ENCODE measurements at places on chromosomes 2 and 18.

DNA sequence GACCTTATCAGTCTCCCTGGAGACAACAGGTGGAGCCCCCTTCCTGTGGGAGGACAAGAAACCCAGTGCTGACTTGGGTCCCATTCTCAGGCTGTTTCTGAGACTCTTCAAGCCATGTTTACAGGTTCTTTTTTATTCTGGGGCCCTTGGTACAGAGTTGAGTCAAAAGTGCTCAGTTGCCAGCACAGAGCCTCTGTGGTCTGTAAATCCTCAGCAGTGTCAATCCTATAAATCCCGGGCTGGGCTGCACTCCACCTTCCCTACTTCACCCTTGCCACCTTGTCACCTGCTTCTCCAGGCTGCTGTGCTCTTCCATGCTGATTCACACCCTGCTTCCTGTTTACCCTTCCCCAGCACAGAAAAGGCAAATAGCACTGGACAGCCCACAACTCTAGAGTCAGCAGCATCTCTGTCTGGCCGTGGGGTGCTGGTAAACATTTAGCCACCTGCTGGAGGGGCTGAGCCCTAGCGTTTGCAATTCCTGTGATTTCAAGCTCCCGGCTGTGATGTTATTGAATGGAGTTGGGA is 74.7 kb downstream of the TNFRSF11A start:
- no peak for DNase-seq

GRCh38 chr2:46554397-46554796 is 75.0 kb downstream of the TMEM247 start:
- DNase-seq, result peak; percentile 66

- no peak for DNase-seq
Observed at GRCh38 chr2:101850450-101850849, 141.3 kb upstream of the IL1R2 start.

GRCh38 chr2:109724533-109725460 is 69.3 kb upstream of the RGPD5 start:
- no peak for DNase-seq

GRCh38 chr2:100188326-100188725 is 45.9 kb upstream of the AFF3 start:
- no peak for DNase-seq

GRCh38 chr2:162257425-162257824 is 14.2 kb upstream of the FAP start:
- no peak for DNase-seq

GRCh38 chr2:172087780-172088244 is 2.5 kb downstream of the DLX1 start:
- no peak for DNase-seq

DNA sequence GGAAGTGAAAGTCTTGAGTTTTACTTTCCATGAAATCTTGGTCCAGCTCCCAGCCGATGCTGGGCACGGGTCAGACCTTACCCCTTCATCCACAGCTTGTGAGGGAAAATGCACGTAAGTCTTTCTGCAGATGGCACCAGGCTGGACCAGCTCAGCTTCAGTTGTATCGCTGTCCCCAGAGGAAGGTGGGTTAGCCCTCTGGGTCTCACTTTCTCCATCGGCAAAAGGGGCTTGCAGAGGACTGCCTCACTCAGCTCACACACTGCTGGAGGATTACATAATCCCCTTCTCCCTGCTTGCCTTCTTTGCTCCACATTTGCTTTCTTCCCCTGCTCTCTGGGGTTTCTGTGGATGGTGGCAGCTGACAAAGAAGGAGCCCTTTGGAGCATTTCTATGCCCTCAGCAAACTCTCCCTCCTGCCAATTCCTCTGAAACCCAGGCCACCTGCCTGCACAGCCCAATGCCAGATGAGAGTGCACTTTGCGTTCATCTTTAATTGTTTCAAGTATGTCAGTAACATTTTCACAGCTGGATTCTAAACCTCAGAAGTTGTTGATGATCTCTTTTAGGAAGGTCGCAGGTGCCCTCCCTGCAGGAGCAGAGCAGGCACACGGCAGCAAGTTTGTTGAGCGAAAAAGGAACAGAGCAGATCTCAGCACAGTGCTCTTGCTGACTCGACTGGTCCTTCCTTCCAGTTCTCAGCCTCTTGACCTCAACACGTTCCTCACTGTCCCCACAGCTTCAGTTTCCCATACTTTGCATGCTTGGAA is 155.6 kb upstream of the GLI2 start:
- DNase-seq, result no peak

DNA sequence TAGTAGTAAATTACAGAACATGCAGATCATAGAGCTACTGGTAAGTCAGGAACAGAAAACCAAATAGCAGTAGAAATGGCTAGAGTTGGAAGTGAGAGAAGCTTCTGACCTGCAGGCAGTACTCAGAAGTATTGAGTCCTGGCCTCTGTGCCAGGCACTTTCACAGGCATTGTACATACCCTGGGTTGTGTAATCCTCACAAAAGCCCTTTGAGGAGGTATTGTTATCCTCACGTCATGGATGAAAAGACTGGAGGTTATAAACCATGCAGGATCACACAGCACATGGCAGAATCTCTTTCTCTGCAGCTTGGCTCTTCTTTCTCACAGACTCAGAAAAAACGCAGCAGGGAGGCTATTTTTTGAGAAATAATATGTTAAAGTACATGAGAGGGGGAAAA is 789.3 kb upstream of the FAM98A start:
- no peak for DNase-seq

- DNase-seq, result no peak
Observed at GRCh38 chr2:239954166-239955086, 70.7 kb downstream of the NDUFA10 start.

DNA sequence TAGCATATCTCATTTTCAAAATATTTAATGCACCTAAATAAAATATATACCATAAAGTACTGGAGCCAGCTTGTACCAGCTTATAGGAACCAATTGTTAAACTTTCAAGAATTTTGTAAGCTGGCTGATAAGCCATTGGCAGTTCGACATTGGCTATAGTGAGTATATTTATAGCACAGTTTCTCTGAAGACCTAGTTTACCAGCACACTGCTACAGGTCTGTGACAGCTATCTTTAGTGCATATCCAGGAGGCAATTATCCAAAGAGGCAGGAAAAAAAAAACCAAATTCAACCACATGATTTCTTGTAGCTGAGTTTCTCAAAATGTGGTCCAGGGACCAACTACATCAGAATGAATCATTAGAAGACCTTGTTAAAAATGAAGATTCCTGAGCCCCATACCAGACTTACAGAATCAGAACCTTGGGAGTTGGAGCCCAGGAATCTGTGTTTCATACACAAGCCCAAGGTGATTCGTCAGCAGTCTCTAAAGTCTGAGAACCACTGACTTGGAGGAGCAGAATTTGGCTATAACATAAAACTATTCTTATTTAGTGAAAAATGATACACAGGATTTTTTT is 279.0 kb upstream of the NRP2 start:
- DNase-seq, result no peak

DNA sequence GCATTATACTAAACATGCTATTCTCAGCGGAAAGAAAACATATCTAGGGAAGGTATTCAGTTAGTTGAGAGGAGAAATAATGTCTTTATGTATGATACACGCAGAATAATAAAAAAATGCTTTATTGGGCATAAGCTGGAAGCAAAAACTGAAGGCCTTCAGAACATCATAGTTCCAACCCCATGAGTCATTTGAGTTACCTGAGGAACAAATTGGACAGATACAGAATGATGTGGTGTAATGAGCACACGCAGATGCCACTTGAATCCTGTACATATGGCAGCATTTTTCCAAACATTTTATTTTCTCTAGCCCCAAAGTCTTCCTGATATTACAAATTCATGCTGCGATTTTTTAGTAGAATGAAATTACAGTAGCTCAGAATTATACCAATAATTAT is 23.2 kb upstream of the TRIB2 start:
- DNase-seq, result no peak

DNA sequence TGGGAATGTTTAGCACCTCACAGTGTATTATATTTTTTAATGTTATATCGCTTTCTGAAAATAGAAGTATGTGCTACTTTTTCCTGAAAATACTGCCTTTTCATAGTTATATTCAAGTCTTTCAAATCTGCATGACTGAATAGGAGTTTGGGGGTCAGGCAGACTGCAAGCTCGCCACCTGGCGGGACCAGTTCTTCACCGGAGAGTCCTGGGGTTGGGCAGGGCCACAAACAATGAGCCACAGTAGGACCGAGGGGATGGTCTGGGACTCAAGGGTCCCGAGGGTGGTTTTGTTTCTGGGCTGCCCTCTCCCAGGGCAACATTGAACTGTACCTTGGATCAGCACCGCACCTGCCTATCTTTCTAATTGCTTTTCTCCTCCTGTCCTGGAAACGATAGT is 70.6 kb downstream of the VWA3B start:
- no peak for DNase-seq

DNA sequence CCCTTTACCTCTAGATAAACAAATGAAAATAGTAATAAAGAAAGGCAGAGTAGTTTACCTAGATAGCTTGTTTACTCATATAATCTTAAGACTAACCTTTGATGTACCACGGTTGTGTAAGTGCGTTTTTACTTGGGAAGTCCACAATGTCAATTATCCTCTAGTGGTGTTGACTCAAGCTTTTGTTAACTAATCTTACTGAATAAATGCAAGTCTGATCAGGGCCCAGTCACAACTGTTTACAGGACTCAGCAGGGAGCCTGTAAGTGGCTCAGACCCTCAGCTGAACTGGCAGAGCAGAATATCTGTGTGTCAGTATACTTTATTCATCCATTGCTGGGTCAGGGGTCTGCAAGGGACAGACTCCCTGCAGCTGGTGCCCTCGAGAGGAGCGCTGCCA is 98.1 kb upstream of the ACAA2 start:
- DNase-seq, result no peak

GRCh38 chr2:160445673-160446072 is 47.9 kb downstream of the RBMS1 start:
- DNase-seq, result no peak

All from tibial nerve (tissue), 4 donors.